ENCODE measurements at places on chromosomes 5 and 9.

- DNase-seq, result no peak
These were observed 34.2 kb downstream of the ADRB2 start for GRCh38 chr5:148860599-148860998.

- no peak for DNase-seq
These were observed 191.3 kb upstream of the RASA1 start for GRCh38 chr5:87076411-87076810.

DNA sequence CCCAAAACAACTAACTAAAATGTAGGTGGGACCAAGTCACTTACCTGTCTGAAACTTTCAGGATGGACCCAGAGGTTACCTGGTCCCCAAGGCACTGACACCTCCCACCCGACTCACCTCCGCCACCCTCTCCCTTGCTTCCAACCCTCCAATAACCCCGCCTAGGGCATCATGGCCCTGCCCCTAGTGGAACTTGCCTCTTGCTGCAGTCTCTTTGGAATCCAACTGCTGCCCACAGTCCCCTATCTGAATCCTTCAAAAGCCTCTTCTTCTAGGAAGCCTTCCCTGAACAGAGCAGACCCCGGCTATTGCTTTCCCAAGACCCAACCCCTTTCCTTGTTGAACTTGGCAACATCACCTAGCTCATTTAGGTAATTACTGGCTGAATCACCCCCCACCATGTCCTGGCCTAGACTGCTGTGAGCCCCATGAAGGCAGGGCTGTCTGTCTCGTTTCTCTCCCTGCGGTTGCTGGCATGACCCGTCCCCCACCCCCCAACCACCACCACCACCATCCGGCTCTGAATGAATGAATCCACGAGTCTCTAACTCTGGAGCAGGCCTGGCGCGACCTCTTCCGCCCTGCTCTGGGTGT lies 9.4 kb downstream of the CRB2 start:
- DNase-seq, result no peak

- DNase-seq, result no peak
These were observed 194.7 kb upstream of the KLF4 start for GRCh38 chr9:107684224-107684623.

- no peak for DNase-seq
These were observed 72.2 kb downstream of the CAMSAP1 start for GRCh38 chr9:135835131-135835530.

DNA sequence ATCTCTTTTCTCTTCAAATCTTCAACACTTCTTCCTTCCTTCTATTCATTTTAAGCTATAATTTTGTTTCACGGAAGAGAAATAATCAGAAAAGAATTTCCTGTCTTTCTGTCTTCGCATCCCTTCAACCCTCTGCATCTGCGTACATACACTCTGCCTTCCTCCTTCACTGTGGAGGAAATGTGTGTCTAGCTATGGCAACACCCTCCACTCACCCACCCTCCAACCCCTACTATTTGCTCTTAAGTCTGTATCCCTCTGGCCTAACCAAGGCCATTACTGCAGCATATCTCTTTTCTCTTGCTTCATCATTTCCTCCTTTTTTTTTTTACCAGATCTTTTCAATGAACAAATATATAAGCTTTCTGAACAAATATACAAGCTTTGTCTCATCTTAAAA lies 105.7 kb upstream of the NUDT12 start:
- no peak for DNase-seq

GRCh38 chr9:38227656-38228055 lies 158.6 kb upstream of the SHB start:
- no peak for DNase-seq

DNA sequence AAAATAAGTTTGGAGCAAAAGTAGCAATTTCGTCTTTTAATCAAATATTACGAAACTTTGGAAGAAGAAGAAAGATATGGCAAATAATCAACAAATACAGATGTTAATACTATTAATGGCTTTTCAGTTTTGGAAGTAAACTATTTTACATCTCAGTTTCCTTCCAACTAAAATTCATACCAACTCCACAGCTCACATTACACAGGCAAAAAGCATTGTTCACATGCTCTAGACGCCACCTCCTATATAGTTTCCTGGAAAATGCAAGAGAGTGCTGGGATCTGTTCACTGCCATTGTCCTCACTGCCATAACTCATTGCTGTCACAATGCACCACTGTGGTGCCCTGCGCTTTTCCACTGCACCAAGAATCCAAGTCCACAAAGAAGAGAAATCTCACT lies 149.0 kb upstream of the FTMT start:
- DNase-seq, result no peak

DNA sequence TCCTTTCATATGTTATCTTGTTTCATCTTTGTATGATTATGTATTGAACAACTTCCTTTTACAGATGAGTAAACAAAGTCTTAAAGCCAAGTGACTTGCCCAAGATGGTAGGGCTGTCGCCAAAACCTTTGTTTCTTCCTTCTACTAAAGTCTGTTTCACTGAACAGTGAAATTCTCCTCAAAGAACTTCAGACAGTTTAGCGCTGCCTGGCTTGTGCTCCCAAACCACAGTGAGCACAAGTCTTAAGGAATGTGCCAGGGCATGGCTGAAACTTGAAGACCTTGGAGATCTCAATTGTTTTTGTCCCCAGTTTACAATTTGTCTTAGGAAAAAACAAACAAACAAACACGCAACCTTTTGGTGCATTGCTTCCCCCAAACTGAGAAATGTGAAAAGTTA lies 273.5 kb downstream of the CRB2 start:
- DNase-seq, result no peak

- DNase-seq, result no peak
These were observed 203.9 kb downstream of the C9orf50 start for GRCh38 chr9:129416821-129417539.

DNA sequence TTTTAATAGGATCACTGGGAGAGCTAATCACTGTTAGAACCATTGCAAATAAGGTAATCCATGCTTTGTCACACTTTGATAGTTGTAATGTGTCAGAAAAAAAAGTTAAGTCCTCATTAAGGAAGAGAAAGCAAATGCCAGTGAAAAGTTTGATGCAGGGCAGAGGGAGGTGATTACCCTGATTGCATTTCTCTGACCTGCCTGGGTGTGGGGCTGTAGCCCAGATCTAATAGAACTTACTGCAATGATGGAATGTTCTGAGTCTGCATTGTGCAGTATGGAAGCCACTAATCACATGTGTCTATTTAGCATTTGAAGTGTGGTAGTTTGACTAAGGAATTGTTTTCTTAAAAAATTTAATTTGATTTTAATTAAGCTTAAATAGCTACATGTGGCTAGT lies 202.7 kb downstream of the ATP10B start:
- DNase-seq, result no peak

DNA sequence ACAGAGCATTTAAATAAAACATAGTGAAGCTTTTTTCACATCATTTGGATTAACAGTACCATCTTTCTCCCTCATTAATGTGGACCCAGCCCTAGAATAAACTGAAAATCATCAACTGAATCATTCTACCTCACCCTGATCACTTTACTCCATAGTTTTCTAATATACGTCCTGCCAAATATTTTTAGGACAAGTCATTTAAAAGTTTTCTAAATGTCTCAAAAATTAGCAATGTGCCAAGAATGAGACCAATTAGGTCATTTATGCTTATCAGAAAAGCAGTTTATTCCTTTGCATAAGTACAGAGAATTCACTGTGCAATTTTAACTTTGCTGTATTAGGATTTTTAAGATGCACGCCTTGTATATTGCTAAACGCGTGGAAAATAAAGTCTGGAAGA lies 284.4 kb downstream of the PIK3R1 start:
- no peak for DNase-seq

DNA sequence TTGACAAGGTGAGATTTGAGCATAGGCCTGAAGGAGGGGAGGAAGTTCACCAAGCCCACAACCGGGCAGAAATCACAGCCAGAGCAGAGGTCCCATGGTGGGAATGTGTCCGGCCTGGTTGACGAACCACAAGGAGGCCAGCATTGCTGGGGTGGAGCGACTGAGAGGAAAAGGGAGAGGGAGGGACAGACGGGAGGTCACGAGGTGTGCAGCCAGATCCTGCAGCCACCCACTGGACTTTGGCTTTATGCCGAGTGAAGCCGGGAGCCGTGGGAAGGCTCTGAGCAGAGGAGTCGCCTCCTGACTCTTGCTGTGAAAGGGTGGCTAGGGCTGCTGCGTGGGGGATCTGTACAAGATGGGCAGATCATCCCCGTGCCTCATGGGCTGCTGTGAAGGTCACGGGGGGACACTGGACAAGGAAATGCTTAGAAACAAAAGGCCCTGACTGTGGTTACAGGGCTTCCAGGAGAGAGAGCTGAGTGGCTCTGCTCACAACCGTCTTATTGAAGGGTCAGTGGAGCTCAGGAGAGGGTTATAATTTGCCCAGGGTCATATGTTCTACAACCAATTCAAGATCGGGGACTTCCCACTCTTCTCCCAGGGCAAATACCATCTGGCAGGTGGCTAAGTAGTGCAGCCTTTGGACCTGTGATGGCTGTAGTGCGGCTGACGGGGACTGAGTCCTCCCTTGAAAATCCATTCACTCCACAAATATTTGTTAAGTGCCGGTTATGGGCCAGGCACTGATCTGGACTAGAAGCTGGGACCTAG lies 15.6 kb upstream of the CD74 start:
- DNase-seq, result no peak

GRCh38 chr5:58231041-58231440 lies 228.8 kb downstream of the PLK2 start:
- no peak for DNase-seq

GRCh38 chr5:174187001-174187400 lies 141.5 kb downstream of the NSG2 start:
- DNase-seq, result no peak

DNA sequence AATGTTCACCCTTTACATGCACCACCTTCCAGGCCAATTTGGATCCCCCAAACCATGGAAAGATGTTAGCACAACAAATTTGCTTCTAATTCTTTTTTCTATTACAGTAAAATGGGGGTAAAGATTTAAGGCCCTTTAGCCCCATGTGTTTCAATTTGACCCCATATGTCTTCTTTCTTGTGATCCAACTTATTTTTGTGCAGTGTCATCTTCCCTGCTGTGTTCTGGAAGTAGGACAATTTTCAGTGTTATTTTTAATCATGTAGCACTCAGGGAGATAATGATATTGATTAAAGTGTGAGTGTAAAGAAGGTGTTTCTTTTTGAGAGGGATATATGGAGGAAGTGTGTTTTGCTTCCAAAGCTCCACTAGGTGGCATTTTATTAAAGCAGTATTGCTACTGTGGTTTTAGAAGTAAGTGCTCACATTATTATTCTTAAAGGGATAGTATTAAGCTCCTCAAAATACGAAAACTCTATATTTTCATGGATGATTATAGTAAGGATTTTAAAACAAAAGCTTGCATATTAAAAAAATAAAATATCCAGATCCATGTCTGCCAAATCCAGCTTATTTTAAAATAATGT lies 118.7 kb upstream of the ATP10B start:
- peak; percentile 73 for DNase-seq

- peak; percentile 42 for DNase-seq
These were observed 60.0 kb downstream of the OLFM1 start for GRCh38 chr9:135147474-135147805.

DNA sequence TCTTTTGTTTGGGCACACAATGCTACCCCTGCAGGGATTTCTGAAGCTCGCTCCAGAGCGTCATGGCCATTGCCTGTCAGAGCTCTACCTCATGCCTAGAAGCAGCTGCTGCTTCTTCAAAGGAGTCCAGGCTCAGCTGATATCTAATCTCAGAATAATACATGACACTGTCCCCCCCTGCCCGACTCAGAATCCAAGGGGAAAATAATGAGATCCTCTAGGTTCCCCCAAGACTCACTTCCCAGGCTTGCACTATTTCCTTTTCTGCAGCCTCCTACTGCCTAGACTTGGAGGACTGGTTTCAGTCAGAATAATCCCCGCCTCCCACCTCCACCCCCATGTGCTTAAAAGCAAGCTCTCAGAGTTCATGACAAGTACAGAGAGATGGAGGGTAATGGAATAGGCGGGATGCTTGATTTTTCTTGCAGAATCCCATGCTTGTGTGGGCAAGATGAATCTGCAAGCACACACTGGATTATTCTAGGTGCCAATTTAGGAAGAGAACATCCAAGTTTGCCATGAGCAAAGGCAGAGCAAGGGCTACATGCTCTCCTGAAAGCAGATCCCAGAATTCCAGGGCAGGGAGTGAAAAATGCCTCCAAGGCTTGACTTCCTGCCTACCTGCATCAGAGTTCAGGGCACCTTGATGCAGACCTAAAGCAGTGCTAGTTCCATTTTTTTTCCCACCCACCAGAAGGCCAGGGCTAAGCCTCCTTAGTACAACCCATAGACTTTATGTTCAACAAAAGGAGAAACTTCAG lies 97.4 kb upstream of the IFNK start:
- no peak for DNase-seq

GRCh38 chr5:35312267-35312666 lies 82.0 kb upstream of the PRLR start:
- no peak for DNase-seq

- peak; percentile 88 for DNase-seq
These were observed at the start of gene NEURL1B for GRCh38 chr5:172640822-172641358. Gene NEURL1B (plus strand): TSS chr5:172641263. CDS start chr5:172641407, 144 bp downstream.

- no peak for DNase-seq
These were observed 8.3 kb upstream of the NRARP start for GRCh38 chr9:137310189-137311052.

Measured in NCI-H446 (cell line).